ENCODE measurements at places on chromosomes 1 and 21.

- no peak for DNase-seq
These were observed 21.7 kb downstream of the RNF187 start for GRCh38 chr1:228508840-228509415.

DNA sequence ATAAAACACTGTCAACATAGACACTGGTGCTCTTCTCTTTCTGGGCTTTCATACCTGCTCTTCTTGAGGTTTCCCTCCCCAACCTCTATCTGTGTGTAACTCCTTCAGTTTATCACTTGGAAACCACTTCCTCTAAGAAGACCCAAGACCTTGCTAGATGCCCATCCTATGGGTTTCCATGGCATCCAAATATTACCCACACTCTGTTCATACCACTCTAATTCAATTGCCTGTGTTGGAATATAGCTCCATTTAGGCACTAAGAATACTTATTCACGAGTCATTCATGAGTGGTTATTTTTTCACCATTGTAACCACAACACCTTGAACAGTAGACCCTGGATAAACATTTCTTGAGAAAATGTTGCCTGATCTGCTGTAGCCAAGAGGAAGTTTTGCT is 231.1 kb upstream of the SGIP1 start:
- peak; percentile 10 for DNase-seq

- no peak for DNase-seq
These were observed 10.3 kb upstream of the PODN start for GRCh38 chr1:53051676-53052075.

DNA sequence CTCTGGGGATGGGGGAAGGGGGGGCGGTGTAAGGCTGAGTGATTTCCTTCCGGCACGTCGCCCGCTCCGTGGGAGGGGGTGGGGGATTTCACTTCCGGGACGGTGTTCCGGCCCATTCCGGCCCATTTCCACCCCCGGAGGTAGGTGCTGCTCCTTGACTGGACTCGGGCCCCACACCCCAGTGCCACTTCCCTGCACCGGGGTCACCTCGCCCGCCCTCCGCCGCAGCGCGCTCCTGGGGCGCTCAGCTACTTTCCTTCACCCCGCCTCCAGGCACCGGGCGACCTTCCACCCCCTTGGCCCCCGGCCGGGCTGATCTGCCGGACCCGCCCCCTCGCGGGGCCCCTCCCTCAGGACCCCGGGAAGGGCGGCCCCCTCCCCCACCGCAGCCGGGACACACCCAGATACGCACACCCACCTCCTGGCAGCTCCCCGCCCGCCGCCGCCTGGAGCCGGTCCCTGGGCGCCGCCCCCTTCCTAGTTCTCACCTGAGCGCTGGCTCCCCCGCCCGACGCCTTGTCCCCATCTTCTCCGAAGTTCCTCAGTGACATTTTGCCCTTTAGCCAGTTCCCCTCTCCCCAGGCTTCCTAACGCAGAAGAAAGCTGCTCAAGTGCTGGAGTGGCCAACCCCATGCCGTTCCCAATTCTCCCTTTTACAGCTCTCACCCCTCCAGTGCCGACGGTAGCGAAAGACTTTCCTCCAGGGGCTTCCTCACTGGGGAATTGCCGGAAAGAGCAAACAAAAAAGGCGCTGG is at the start of gene ZBTB37:
Gene ZBTB37 (plus strand): TSS at position 115 of the 755 bp plus-strand sequence. CDS start 1,846 bp downstream, outside the sequence.
- DNase-seq = peak; percentile 71

GRCh38 chr1:147389532-147390184 is 147.2 kb downstream of the CHD1L start:
- peak; percentile 63 for DNase-seq

- DNase-seq = no peak
These were observed 95.5 kb downstream of the MIS18A start for GRCh38 chr21:32183396-32183795.

GRCh38 chr1:36847761-36848160 is 186.6 kb downstream of the GRIK3 start:
- no peak for DNase-seq

- no peak for DNase-seq
These were observed 3.3 kb upstream of the MX2 start for GRCh38 chr21:41358193-41359166.

DNA sequence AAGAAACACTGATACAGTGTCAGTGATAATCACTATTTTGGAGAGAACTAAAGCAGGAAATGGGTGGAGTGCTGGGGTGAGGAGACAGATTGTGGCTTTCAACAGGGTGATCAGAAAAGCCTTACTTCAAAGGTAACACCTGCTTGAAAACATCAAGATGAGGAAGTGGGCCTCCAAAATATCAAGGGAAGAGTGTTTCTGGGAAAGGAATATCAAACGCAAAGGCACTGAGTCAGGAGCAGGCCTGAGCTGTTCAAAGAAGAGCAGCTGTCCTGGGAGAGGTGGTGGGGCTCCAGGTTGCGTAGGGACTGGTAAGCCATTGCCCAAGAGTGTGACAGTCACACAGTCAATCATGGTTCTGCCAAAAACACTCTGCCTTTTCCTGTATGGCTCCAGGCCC is 47.1 kb upstream of the ATP1A1 start:
- no peak for DNase-seq

DNA sequence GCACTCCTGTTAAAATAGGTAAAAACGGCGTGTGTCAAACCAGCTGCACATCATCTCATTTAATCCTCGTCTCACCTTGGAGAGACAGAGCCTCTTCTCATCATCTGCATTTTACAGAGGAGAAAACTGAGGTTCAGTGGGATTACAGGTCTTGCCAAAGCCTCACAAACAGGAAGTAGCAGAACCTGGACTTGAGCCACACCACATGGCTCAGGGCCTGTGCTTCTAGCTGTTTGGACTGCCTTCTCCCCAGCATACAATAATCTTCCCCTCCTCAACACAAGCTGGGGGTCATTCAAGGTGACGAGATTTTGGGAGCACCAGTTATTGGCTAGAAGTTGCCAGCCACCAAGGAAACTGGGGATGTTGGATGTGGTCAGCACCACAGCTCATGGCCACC is 167.9 kb upstream of the ZC3H12A start:
- no peak for DNase-seq

DNA sequence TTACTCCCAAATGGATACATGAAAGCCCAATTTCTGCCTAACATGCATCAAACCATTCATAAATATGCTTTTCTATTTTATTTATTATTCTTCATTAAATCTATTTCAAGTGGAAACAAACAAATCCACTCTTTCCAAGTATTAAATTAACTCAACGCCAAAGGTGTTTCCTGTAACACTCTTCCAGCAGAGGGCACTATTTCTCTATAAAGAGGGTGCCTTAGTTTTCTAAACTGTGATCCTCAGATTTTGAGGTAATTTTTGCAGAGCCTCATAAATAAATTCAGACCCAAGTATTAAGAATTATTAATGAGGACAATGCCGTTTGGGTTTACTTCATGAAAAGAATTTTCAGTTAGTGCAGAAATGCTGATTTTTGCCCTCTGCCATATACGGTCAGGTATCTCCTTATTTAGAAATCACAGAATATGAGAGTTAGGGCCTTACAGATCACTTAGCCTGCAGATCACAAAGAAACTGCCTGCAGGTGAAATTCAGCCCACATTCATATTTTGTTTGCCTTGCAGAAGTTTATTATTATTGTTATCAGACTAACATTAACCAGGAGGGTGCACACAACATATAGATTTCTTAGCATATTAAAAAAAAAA is 40.1 kb upstream of the MYSM1 start:
- peak; percentile 82 for DNase-seq

- no peak for DNase-seq
These were observed 123.8 kb downstream of the PIK3R3 start for GRCh38 chr1:46008585-46008984.

GRCh38 chr1:115949156-115949555 is 27.2 kb upstream of the SLC22A15 start:
- no peak for DNase-seq

DNA sequence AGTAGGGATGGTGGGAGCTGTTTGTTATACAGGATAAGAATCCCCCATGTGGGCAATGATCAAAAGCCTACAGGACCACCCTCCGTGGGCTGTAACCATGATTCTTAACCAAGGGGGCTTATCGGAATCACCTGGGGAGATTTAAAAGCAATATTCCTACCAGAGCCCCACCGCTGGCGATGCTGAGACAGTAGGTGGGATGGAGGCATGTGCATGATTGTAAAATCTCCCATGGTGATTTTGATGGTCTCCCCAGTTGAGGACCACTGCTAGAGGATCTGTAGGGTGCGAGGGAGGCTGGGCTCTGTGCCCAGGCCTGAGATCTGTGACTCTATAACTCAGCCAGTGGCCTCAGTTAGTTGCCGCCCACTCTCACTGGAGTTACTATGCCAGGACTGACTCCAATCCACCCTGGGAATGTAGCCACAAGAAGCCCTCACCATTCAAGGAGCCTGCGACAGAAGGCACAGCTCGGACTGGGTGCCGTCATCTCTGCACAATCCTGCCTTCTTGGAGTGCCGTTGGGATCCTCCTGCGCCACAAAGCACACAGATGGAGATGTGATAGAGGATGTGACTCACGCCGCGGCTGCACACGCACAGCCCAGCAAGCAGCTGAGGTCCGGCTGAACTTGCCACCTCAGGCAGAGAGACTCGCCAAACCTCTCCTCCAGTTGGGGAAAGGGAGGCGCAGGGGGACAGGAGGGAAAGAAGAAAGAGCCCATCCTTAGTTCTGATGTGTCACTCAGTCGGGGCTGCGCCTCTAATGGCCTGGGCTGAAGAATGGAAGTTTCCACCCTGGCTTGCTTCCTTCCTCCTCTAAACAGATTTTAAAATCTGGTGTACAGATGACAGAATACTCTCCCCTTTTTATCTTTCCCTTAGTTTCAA is 26.5 kb downstream of the AKNAD1 start:
- DNase-seq = peak; percentile 97

DNA sequence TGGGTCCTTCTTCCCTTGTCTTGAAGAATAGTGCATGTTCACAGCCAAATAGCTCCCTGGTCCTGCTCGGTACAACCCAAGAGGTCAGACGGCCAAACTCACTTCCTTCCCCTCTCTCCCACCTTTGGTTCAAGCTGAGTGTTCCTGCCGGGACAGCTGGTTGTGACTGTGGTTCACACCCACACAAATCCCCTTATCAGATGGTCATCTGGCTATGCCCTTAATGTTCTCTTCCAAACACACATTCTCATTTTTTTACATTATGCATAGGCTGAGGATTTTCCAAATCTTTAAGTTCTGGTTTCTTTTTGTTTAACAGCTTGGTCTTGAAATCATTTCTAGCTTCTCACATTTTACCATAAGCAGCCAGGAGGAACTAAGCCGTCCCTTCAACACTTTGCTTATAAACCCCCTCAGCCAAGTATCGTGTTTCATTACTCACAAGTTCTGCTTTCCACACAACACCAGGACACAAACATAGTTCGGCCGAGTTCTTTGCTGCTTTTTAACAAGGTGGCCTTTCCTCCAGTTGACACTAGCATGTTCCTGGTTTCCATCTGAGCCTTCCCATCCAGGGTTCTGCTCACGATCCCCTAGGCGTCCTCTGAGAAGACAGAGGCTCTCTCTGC is 19.7 kb upstream of the TSPEAR start:
- DNase-seq = peak; percentile 27

DNA sequence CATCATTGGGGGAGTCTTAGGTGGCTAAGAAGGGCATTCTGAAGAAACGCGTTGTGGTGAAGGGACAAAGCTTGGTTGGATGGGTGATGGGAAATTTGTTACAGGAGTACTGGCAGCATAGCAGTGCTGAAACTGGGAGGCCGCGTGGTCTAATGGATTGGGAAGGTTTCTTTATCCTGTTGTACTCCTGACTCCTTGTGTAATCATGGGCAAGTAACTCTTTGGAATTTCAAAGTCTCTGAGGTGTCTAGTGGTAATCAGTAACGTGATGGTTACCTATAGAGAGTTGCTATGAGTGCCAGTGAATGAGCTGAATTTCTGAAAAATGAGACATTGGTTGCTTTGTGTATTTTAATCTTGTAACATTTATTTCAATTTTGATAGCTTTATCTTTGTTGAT is 18.5 kb downstream of the DONSON start:
- DNase-seq = no peak

DNA sequence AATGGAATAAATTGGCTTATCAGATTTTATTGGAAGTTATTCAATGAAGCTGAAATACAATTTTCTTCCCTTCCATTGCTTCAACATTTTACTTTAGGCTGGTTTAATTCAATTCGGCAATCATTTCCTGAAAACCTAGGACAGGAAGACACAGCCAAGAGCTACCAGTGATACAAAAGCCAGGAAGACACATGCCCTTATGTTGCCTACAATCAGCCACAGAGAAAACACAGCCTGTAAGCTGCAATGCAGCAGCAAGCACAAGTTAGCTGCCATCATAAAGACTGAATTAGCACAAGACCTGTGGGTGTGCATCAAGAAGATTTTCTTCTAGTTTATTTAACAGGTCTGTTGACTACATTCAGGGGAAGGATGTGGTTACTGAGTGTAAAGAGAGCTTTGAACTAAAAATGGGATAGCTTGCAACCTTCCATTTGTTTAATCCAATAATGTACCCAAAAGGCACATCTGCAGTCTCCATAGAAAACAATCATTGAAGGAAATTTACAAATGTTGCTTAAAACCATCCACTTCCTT is 193.8 kb downstream of the KCNH1 start:
- no peak for DNase-seq

- no peak for DNase-seq
These were observed 174.1 kb upstream of the SGIP1 start for GRCh38 chr1:66359815-66360214.

DNA sequence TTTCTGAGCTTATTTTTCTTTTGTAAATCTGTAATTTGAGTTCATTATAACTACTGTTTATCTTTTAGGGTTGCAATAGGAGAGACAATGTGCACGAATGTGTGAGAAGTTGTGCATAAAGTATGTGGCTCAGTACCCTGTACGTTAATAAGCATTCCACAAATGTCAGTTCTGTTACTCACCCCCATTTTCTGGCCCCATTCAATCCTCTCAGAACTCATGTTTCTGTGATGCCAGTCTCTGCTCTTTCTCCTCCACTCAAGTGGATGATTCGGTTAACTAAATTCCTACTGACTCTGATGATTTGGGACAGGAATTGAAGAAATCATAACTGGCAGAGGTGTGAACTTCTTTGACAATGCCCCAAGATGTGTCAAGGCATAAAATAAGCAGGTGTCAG is 10.2 kb upstream of the DMRTB1 start:
- DNase-seq = no peak

DNA sequence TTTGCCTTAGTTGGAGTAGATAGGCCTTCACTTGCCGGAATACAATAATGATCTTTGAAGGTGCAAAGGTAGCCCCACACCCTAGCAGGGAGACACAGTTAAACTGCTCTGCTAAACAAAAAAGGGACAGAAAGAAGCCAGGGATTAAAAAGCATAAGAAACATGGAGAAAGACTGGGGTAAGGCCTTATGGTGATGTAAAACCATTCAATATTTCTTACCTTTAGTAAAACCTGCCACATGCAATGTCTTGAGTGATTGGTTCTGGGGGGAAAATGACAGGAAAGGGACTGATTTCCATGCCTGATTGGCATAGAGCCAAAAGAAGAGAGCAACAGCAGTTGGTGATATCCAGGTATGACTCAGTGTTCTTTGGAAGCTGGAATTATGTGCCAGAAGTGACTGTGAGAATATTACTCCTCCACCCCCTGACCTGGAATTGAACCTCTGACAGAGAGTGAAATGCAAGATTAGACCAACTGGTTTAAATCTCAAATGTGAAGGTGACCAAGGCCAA is 8.1 kb downstream of the DNASE2B start:
- peak; percentile 26 for DNase-seq
